ENCODE measurements at places on chromosomes 2 and 18. TPM values are rescaled to one million over a fixed set of nuclear protein-coding genes. Genes with fewer than 3 reads are reported as not detected.
A peak's percentile ranks its signal among the peaks of the same experiment; 100 is the strongest.

The ARHGAP28 gene
- total RNA-seq: 7.3 TPM

The SIX3 gene
- not detected for total RNA-seq

The KCTD18 gene
- 28.2 TPM for total RNA-seq

The KCNIP3 gene
- total RNA-seq: 30.1 TPM

GRCh38 chr18:77032181-77032701, 100.3 kb downstream of the MBP start:
- H3K27ac ChIP-seq: no peak overlapping the region
- H3K4me1 ChIP-seq: no peaks in the 10 kb centered on the region
- DNase-seq: no peak
- H3K4me3 ChIP-seq: no peak overlapping the region
- no peaks in the 10 kb centered on the region for H3K36me3 ChIP-seq

The PLCD4 gene
- total RNA-seq: 2.6 TPM

DNA sequence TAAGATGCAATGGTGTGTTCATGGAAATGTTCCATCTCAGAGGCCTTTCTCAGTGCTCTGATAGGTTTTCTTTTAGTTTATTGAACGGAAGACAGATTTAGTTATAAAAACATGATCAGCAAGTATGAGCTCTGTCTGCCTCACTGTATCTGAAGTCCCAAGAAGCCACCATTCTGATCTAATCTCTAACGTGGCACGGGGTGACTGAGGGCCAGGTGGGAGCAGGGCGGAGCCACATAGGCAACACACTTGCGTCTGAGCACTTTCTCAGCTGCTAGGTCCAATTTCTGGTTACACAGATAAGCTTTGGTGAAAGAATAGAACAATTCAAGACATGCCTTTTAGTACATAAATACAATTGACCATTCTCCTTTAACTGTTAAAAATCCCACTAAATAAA, 60.4 kb downstream of the SNTG2 start:
- no peak overlapping the region for H3K27ac ChIP-seq
- no peaks in the 10 kb centered on the region for H3K27me3 ChIP-seq
- no peaks in the 10 kb centered on the region for H3K36me3 ChIP-seq
- no peaks in the 10 kb centered on the region for H3K4me1 ChIP-seq

DNA sequence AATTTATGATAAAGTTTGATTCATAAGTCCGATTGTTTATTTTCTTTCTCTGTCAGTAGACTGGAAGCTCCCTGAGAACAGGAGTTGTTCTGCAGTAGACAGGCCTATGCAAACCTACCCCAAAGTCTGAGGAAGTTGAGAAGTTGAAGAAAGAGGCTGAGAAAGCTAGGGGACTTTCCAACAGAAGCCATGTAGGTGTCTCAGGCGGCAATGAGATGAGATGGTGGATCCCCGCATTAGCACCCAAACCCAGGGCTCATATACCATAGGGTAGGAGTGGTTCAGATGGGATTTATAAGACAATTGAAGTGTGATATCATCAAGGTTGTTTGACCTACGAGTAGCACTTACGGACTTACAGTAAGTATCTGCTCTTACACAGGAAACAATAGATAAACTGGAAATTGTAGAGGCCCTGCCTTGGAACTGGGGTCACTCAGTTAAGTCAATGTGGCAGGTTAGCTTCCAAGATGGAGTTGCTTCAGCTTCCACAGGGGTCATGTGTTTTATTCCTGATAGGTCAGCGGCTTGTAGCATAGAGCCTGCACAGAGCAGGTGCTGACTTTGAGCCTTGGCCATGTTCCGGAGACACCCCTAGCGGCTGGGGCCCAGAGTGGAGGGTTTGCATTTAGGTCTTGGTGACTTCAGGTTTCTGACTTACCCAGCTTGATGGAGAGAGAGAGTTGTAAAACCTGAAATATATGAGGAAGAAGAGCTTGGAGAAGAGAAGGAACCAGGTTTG, 2.3 kb upstream of the PSD4 start:
- no peak overlapping the region for H3K27ac ChIP-seq
- H3K4me3 ChIP-seq: no peak overlapping the region
- H3K4me1 ChIP-seq: no peaks in the 10 kb centered on the region
- H3K27me3 ChIP-seq: no peaks in the 10 kb centered on the region
- no peak for DNase-seq
- no peaks in the 10 kb centered on the region for H3K36me3 ChIP-seq

DNA sequence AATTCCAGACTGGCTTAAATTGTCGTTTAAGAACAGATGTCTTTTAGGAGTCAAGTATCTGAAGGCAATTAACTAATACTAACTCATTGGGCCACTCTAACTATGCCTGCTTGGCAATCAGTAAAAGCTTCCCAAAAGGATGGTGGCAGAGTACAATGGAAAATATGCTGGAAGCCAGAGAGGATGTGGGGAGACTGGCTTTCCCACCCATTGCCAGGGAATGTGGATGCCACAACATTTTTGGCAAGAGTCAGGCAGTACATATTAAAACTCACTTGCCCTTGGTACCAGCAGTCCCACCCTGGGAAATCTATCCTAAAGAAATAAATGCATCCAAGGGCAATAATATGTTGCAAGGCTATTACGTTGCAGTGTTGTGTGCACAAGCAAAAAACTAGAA, 74.0 kb upstream of the FZD7 start:
- H3K27me3 ChIP-seq: no peaks in the 10 kb centered on the region
- H3K4me1 ChIP-seq: peaks cover 6% of the 10 kb centered on the region
- peak overlapping the region; percentile 72 for H3K27ac ChIP-seq
- H3K4me3 ChIP-seq: no peak overlapping the region
- DNase-seq: peak; percentile 67

The MYO3B gene
- total RNA-seq: 0.16 TPM

DNA sequence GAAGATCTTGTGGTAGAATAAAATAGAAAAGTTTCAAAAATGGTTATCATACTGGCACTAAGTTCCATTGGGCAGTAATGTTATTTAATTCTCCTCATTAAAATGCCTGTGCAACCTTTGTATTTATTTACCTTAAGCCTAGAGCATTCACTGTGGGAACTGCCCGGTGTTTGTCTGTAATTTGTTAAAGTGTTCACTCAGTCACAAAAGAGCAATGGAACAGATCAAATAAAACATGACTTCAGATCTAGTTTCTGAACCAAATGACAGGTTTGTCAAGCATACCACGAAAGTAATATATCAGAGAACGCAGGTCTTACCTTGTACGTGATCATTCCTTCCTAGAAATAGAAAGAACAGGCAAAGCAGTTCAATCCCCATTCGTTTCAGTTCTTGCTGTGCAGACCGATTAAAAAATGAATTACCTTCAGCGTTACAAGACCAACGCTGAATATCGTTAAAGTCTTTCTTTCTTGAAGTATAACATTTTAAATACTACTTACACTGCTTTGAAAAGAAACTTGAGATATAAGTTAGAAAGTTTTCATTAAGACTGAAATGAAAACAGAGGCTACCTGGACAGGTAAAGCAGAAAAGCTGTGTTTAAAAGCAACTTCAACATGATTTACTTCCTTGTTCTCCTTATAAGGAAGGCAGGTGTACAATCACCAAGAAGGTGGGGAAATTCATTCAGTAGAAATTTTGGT, at the start of gene ITGB6:
Gene ITGB6 (minus strand): TSS at position 590 of the 707 bp plus-strand sequence. CDS start 209 bp downstream, at position 381.
- no peaks in the 10 kb centered on the region for H3K36me3 ChIP-seq
- H3K27me3 ChIP-seq: no peaks in the 10 kb centered on the region
- H3K4me3 ChIP-seq: peak within 1 kb of the TSS; percentile 44
- DNase-seq: no peak
- H3K27ac ChIP-seq: peak within 1 kb of the TSS; percentile 80
- H3K4me1 ChIP-seq: no peaks in the 10 kb centered on the region

DNA sequence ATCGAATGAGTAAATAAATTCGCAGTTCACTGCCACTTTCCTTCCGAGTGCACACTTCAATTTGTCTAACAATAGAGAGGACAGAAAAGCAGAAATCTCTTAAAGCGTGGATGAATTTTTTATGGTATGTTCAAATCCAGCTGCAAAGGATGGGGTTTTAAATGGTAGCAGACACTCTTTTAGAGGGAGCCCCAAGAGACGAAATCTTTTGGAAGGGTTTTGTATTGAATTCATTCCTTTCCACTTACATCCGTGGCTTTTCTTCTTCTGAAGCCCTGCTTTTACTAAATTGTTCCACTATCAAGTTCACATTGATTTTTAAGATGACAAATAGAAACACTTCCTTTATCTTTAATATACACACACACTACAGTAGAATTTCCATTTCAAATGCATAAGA, 680.7 kb downstream of the NR4A2 start:
- H3K4me1 ChIP-seq: no peaks in the 10 kb centered on the region
- no peaks in the 10 kb centered on the region for H3K27me3 ChIP-seq
- H3K27ac ChIP-seq: no peak overlapping the region
- H3K36me3 ChIP-seq: no peaks in the 10 kb centered on the region
- no peak overlapping the region for H3K4me3 ChIP-seq

DNA sequence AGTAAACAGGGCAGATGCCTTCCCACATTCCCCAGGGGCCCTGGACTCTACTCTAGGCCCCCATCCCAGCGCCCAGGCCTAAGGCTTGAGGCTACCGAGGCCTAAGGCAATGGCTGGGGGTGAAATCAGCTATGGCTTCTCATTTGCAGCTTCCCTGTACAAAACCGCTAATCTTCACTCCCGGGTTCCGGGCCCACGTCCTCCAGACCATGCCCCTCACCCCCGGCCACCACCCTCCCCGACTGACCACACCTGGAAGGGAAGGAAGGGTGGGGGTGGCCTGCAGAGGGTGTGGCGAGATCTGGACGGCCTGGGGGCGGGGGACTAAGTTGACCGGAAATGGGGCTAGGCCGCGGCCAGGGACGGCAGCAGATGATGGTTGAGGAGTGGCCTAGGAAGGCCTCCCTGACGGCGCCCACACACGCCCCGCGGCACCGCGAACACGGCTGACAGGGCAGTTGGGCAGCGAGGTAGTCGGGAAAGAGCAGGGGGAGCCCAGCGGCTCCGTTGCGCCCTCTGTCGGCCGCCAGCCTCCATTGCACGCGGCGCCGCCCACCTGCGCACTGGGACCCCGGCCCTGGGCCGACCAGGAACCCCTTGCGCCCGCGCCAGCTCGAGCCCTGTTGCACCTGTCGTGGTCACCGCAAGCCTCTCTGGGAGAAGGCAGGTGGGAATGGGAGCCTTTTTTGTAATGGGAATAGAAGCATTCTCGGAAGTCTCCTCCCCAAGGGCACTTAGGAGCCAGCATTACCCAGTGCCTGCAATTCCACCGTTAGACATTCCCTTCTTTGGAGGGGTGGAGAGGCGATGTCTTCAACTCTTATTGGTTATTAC, 117.1 kb upstream of the STPG4 start:
- no peaks in the 10 kb centered on the region for H3K4me1 ChIP-seq
- H3K27ac ChIP-seq: peak overlapping the region; percentile 70
- no peaks in the 10 kb centered on the region for H3K27me3 ChIP-seq

The CHRND gene
- not detected for total RNA-seq

GRCh38 chr2:6576302-6576701, 289.4 kb downstream of the CMPK2 start:
- DNase-seq: no peak
- no peaks in the 10 kb centered on the region for H3K36me3 ChIP-seq
- H3K4me1 ChIP-seq: no peaks in the 10 kb centered on the region
- no peak overlapping the region for H3K27ac ChIP-seq
- no peaks in the 10 kb centered on the region for H3K27me3 ChIP-seq

- H3K36me3 ChIP-seq: no peaks in the 10 kb centered on the region
- peak overlapping the region; percentile 85 for H3K27ac ChIP-seq
- peak; percentile 74 for DNase-seq
- no peaks in the 10 kb centered on the region for H3K27me3 ChIP-seq
Observed at GRCh38 chr2:216690853-216691741, 4.3 kb downstream of the IGFBP5 start.

GRCh38 chr2:175005733-175006264, 618 bp upstream of the CHN1 start:
- H3K4me1 ChIP-seq: no peaks in the 10 kb centered on the region
- H3K27me3 ChIP-seq: no peaks in the 10 kb centered on the region
- H3K36me3 ChIP-seq: no peaks in the 10 kb centered on the region
- no peak for DNase-seq
- H3K4me3 ChIP-seq: peak overlapping the region; percentile 77
